ENCODE measurements at places on chromosomes 2 and 18.

- no peak for DNase-seq
Measured at GRCh38 chr2:23498943-23499342, 114.0 kb downstream of the KLHL29 start.

DNA sequence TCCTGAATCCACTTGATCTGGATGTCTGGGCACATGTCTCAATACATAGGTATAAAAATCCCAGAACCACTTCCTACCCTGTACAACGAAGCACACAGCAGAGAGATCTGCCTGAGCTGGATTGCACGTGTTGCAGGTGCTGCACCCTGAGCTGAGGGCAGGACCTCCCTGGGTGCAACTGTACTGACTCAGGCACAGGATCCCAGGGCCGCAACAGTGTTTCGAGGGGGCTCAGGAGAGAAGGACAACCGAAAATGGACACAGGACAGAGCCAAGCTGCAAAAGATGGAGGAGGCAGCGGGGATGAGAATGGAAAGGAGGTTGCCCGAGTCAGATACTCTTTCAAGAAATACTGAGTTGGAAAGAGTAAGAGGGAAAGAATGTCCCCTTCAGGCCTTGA is 354.1 kb downstream of the EIPR1 start:
- no peak for DNase-seq

- DNase-seq = no peak
Measured at GRCh38 chr2:36371928-36372391, 16.4 kb downstream of the CRIM1 start.

DNA sequence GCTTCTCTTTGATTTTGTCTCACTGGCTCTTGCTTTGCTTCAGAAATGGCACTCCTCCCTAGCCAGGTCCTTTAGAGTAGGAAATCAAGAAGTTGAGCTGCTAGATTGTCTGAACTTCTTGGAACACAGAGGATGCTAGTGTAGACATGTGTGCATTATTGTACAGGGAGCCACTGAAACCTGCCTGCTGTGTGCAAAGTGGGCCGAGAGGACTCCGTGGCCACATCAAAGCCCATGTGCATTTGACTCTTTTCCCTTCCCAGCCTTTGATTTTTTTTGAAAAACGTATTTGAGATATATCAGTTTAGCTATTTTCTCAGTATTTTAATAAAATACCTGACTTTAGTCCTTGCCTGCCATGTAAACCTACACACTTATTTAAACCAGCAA is 83.1 kb downstream of the TMEM247 start:
- DNase-seq = no peak

GRCh38 chr2:164967361-164967760 is 12.0 kb upstream of the SLC38A11 start:
- no peak for DNase-seq

GRCh38 chr2:121063471-121063870 is 221.5 kb downstream of the TFCP2L1 start:
- DNase-seq = no peak

DNA sequence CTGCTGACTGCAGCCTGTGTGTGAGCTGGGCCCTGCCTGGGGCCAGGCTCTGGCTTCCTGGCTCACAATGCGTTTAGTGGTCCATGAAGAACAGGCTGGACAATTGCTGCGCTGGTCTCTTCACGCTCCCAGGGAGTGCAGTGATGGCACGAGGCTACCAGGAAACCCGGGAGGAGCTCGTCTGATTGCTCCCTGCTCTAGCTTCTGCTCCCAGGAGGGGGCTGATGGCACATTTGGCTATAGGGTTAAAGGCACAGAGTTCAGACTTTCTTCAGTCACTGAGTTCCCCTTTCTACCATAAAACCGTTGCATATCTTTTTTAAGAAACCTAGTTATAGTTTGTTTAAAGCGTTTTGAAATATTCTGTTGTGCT is 60.1 kb downstream of the KCNF1 start:
- DNase-seq = no peak

- no peak for DNase-seq
Measured at GRCh38 chr2:15730545-15731212, 139.0 kb downstream of the DDX1 start.

GRCh38 chr2:204635478-204635877 is 90.2 kb downstream of the PARD3B start:
- no peak for DNase-seq

- DNase-seq = no peak
Measured at GRCh38 chr2:37366773-37367172, 22.3 kb downstream of the QPCT start.

- DNase-seq = no peak
Measured at GRCh38 chr2:203574824-203575223, 39.7 kb upstream of the RAPH1 start.
